ENCODE measurements at places on chromosomes 11 and 22.

GRCh38 chr11:77359481-77359880 lies 58.0 kb upstream of the GDPD4 start:
- no peak for DNase-seq

GRCh38 chr11:110730773-110731172 lies 18.5 kb upstream of the ARHGAP20 start:
- DNase-seq = no peak

DNA sequence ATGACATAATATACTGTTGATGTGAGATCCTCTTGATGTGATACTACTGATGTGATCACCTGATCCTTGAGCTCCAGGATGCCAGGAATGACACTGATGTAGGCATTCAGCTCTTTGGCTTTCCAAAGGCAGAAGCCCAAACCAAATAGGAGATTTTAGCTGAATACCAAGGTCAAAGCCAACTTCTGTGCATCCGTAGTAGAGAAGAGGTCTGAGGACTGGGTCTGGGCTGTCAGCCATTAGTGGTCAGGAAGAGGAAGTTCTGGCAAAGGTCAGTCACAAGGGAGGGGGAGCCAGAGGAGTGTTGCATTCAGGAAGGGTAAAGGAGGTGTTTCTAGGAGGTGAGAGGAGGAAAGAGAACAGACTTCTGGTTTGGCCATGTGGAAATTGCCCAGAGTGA lies 53.4 kb upstream of the PARVG start:
- no peak for DNase-seq

DNA sequence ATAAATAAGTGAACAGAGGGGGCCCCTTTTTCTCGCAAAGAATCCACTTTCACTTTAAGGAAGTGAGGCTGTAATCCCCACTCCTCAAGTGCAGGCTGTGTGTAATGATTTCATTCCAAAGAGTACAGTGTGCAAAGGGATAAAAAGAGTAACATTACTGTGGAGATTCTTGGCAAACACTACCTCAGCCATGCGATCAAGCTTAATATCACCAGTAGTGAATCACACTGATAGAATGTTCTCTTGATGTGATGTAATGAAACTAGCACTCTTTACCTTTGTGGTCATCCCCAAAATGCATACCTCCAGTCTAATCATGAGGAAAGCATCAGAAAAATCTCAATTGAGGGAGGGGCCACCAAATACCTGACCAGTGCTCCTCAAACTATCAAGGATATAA lies 246.1 kb upstream of the CHORDC1 start:
- DNase-seq = no peak

DNA sequence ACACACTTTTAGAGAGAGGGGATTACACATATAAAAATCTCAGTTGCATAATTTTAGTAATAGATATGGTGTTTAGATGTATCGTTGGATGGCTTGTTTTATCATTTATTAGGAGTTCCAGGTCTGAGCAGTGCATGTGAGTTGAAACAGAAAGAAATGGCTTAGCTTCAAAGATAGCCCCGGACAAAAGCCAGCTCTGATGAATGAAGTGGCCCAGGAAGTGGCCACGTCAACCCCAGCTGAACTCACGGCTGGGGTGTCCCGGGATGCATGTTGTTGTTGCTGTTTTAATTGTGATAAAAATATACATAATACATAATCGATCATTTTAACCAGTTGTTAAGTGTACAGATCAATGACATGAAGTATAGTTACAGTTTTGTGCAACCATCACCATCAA lies 1513.6 kb downstream of the BRD1 start:
- no peak for DNase-seq

DNA sequence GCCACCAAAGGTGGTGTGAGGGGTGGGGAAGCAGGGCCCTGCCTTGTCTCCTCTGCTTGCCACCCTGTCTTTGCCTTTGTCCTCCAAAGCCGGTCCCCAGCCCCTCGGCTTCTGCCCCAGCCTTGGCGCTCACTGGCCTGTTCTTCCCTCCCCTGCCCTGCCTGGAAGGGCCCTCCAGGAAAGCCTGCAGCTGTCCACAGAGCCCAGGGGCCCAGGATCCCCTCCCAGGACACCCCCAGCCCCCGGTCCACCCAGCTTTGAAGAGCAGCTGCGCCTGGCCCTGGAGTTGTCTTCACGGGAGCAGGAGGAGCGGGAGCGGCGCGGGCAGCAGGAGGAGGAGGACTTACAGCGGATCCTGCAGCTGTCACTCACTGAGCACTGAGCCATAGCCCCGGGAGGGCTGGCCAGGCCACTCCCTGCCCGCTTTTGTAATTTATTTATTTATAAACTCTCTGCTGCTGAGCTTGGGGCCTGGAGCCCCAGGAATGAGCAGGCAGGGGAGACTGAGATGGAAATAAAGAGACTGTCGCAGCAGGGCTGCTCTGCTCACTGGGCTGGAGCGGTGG lies 1.3 kb upstream of the SSH3 start:
- no peak for DNase-seq

DNA sequence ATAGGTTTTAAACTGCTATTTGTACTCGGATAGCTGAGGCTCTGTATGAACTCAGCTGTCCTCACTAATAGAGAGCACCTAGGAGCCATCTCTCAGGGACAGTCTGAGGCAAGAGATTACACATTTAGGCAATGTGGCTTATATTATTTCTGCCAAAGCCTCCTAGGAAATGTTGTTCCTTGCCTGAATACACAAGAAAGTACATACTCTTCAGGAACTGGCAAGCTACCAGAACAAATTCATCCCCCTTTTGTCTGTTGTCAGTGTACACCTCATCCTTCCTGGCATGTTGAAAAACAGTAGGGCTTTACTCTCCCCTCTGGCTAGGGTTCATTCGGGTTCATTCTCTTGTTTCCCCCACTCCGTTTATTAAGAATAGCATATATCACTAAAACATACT lies 615.9 kb upstream of the FAT3 start:
- DNase-seq = no peak

- DNase-seq = no peak
Measured at GRCh38 chr11:62137276-62137861, 13.6 kb downstream of the INCENP start.

GRCh38 chr22:38171927-38172831 lies 9.5 kb downstream of the PLA2G6 start:
- no peak for DNase-seq

- DNase-seq = no peak
Measured at GRCh38 chr22:20019661-20020532, 1.0 kb upstream of the TANGO2 start.

GRCh38 chr22:30354644-30355043 lies 2.0 kb downstream of the SF3A1 start:
- DNase-seq = no peak

DNA sequence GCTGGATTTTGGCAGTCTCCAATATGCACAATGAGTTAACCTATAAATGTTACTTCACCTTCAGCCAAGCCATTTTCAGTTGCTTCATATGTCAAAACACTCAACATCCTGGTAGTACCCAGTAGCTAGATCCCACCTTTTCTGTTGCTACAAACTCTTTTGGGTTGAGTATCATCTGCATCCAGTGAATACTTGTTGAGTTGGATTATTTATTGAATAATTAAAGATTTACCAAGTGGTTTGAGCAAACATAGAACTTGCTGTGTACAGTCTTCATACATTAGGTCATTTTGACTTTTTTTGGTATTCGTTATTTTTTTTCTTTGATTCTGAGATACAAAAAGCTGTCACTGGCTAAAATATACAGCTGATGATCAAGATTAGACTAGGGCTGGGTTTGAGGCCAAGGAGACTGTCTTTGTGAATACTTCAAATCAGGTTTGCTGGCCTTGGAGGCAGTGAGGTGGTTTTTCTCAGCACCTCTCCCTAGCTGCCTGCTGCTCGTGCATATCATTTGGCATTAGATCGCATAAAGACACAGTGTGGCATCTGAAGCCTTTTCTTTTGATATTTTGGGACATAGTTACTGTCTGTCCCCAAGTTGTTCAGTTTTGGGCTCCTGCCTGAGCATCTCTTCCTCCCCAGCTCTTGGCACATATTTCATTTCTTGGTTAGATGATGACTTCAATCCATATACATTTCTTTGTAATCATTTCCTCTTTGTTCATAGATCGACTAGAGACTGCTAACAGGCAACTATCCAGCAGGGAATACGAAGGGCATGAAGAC lies 62.8 kb downstream of the AMOTL1 start:
- DNase-seq = no peak

DNA sequence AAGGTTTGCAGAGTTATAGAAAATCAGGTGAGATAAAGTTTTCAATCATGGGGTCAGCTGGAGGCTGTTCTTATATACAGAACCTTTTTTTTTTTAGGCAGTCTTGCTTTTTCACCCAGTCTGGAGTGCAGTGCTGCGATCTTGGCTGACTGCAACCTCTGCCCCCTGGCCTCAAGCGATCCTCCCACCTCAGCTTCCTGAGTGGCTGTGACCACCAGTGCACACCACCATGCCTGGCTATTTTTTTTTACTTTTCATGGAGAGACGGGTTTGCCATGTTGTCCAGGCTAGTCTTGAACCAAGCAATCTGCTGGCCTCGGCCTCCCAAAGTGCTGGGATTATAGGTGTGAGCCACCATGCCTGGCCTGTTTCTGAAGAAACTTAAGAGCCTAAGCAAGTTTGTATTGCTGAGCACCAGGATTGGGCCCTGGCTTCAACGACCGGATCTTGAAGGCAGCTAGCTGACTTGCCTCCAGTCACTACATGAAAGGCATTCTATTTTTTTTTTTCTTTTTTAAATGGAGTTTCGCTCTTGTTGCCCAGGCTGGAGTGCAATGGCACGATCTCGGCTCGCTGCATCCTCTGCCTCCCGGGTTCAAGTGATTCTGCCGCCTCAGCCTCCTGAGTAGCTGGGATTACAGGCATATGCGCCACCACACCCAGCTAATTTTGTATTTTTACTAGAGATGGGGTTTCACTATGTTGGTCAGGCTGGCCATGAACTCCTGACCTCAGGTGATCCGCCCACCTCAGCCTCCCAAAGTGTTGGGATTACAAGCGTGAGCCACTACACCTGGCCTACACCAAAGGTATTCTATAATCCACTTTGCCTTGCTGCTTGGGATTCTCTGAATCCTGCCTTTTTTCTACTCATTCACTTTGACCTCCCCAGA lies 7.6 kb downstream of the XBP1 start:
- no peak for DNase-seq

GRCh38 chr11:59854871-59855270 lies 9.6 kb upstream of the CBLIF start:
- DNase-seq = no peak

GRCh38 chr22:33209930-33210784 lies 152.0 kb upstream of the SYN3 start:
- DNase-seq = peak; percentile 29

GRCh38 chr11:114774599-114775361 lies 96.5 kb downstream of the NXPE2 start:
- DNase-seq = peak; percentile 22

DNA sequence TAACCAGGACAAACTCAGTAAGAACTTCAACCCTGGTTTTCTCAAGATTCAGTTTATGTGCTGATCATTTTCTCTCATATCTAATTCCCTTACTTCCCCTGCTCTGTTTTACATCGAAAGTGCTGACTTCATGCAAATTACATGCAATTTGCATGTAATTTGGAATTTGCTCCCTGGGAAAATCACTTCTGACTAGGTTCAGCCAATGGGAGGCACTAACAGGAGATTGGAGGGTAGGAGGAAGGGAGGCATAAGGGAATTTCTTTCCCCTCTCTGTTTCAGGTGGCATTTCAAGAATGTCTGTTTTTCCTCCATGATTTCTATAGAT lies 363.3 kb upstream of the CCDC90B start:
- DNase-seq = no peak

DNA sequence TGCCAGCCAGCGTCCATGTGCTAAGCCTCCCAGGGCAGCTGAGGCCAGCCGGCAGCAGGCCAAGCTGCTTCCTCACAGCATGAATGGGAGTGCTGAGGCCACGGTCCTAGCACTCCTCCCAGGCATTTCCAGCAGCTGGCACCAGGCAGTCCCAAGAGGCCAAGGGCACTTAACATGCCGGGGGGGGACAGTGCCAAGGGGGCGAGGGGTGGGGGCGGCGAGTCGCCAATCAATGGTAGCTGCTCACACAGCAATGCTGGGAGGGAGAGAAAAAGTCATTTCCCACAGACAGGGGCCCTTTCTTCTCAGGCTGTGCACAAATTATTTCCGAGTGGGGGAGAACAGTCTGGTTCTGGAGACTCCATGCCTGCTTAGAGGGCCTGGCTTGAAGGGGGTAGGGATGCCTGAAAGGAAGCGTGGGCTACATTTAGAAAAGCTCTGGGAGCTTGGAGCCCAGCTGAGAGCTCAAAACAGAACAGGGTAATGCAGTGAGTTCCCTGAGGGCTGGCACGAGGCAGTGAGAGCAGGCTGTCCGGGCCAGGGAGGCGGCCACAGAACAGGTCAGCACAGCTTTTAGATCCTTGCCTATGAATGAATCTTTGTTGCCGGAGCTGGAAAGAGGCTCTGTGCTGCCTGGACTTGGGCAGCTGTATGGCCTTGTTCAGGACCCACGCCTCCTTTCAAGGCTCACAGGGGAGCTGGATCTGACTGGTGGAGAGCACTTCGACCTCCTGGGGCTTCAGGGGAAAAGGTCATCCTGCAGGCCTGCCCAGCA lies 14.4 kb upstream of the TBC1D10A start:
- no peak for DNase-seq

DNA sequence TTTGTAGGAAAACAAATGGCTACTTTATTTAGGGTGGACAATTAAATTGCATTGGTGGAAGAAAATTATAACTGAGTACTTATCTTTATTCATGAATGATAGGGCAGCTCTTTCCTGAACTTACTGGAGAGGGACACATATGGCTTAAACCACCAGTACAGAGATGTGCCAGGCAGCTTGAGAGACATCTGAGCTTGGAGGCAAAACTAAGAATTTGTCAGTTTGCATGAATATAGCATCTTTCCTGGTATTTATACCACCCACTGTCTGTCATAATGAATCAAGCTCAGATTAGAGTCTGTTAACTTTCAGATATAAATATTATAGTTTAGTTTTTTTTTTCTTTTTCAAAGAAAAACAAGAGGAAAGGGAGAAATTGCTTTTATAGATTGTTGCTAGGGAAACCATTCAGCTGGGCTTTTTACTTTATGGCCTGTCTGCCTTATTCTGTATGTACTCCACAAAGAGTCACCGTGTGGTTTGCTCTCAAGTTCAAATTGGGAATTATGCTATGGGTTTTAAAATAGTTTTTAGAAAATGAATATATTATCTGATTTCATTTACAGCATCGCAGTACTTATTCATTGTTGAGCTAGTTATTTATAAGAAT lies 477.0 kb upstream of the CHORDC1 start:
- no peak for DNase-seq

DNA sequence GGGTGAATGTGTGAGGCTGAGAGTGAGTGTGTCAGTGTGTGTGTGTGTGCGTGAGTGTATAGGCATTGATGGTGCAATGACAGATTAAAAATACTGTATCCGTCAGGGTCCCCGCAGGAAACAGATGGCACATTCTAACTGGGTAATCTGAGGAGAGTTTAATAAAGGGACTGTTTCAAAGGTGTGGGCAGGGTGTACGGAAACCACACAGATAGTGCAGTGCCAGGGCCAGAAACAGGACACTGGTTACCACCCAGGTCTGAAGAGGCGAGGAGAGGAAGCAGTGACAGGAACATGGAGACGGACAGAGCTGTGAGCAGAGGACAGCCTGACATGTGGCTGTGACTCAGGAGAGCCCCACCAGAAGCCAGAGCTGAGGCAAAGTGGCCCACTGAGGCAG lies 16.5 kb downstream of the P2RX3 start:
- DNase-seq = no peak

- DNase-seq = no peak
Measured at GRCh38 chr11:70343636-70344035, 54.7 kb upstream of the CTTN start.
